ENCODE measurements at places on chromosomes 1 and 21. TPM values are rescaled to one million over a fixed set of nuclear protein-coding genes. Genes with fewer than 3 reads are reported as not detected.

The ATP6V1G3 gene
- total RNA-seq, result not detected

The CRYAA gene
- total RNA-seq, result not detected

GRCh38 chr1:155218854-155219591 is 10.5 kb downstream of the MTX1 start:
- DNase-seq, result peak; percentile 64
- H3K27me3 ChIP-seq, result no peaks in the 10 kb centered on the region
- H3K36me3 ChIP-seq, result no peaks in the 10 kb centered on the region
- peaks cover 9% of the 10 kb centered on the region for H3K4me1 ChIP-seq
- H3K4me3 ChIP-seq, result no peak overlapping the region

The FAM72A gene
- not detected for total RNA-seq

DNA sequence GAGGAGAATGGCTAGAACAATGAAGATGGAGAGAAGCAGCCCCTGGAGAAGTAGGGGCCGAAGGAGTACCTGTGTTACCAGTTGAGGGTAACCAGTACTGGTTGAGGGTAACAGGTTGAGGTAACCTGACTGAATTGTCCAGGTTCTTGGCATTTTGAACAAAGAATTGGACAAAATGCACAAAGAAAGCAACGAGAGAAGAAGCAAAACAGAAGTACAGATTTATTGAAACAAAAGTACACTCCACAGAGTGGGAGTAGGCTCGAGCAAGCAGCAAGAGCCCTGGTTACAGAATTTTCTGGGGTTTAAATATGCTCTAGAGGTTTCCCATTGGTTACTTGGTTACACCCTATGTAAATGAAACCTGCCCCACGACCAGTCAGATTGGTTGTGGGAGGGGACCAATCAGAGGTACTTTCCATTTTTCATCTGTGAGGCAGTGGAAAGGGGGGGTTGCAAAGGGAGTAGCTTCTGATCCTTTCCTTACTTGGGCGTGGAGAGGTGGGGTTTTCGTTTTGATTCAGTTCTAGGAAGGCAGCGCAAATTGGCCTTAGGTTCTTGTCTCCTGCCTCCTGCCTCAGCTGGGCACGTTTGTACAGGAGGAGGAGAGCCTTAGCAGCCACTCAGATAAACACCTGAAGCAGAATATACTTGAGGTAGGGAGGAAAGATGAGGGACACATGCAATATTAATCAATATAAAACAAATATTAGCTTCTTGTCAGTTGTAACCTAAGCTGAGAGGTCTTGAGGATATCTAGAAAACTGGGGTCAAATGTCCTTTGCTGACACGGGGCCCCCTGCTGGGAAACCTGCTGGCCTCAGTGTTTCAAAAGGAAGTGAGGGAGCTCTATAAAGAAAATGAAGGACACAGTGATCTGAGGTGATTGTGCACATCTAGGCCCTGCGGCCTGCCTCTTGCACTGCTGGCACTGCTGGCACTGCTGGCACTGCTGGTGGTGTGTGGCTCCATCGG is 14.3 kb upstream of the LSM10 start:
- no peaks in the 10 kb centered on the region for H3K4me1 ChIP-seq
- H3K36me3 ChIP-seq, result no peaks in the 10 kb centered on the region
- DNase-seq, result no peak
- no peak overlapping the region for H3K4me3 ChIP-seq

The OR2AK2 gene
- 0.67 TPM for total RNA-seq

GRCh38 chr1:3133686-3134085 is 64.7 kb downstream of the PRDM16 start:
- H3K27ac ChIP-seq, result peak overlapping the region; percentile 84
- peaks cover 69% of the 10 kb centered on the region for H3K4me1 ChIP-seq
- no peak overlapping the region for H3K4me3 ChIP-seq
- no peaks in the 10 kb centered on the region for H3K36me3 ChIP-seq

DNA sequence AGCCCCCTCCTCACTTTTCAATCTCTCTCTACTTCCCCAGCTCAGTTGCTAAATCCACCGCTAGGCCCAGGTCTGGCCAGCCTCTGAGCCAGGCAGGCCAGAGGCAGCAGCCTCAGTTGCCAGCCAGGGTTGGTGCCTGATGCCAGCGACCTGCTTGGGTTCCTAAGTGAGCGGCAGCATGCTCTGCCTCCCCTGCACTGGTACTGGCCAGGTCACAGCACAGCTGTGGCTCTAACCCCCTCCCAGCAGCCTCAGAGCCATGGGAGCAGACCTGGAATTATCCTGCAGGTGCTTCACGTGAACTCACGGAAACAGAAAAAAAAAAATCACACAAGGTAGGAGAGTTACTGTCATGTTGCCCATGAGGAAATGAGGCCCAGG is 82.5 kb upstream of the ATF3 start:
- H3K4me1 ChIP-seq, result no peaks in the 10 kb centered on the region
- H3K27me3 ChIP-seq, result no peaks in the 10 kb centered on the region
- DNase-seq, result no peak
- H3K4me3 ChIP-seq, result no peak overlapping the region
- no peak overlapping the region for H3K27ac ChIP-seq
- H3K36me3 ChIP-seq, result no peaks in the 10 kb centered on the region

DNA sequence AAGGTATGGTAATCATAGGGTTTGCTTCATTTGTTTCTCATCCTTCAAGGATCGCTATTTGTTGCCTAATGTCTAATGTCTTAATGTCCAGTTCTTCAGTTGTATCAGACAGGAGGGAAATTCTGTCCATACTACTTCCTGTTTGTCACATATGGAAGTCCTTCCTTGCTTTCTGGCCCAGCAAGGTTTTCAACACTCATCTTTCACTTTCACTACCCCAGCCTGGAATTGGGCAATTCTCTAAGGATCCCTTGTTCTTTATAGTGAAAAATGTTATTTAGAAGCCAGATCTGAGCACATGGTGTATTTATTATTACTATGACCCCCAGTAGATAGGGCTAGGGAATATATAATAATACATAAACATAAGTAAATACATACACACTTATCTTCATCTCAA is 50.6 kb upstream of the SLC35A3 start:
- no peak overlapping the region for H3K27ac ChIP-seq
- H3K4me3 ChIP-seq, result no peak overlapping the region
- no peak for DNase-seq
- H3K36me3 ChIP-seq, result peaks cover 3% of the 10 kb centered on the region
- no peaks in the 10 kb centered on the region for H3K4me1 ChIP-seq

DNA sequence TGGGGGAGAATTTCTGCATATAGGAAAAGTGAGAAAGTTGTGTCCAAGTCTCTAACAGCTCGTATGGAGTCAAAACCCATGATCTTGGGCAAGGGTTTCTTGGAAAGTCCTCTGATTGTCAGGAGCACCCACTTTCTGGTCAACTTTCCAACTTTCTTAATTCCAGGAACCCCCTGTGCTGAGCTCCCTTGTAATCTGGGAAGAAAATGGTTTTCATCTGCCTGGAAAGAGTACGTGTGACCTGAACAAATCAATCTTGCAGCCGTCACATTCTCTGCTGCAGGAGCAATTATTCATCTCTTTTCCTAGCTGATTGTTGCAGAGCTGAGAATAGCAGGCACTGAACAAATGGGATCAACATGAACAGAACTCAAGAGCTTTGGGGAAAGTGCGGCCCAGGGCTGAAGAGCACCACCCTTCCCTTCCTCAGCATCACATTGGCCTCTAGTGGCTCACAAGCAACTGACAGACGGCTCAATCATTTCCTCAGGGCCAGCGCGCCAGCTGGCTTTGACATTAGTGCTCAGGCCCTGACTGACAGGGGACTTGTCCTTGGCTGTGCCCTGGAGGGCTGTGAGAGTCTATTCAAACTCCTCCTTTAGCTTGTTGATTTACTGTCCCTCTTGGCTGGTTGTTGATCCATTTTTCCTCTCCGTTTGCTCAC is 295.2 kb downstream of the HLX start:
- no peak for DNase-seq
- no peak overlapping the region for H3K4me3 ChIP-seq
- H3K27me3 ChIP-seq, result no peaks in the 10 kb centered on the region
- H3K27ac ChIP-seq, result no peak overlapping the region
- H3K4me1 ChIP-seq, result no peaks in the 10 kb centered on the region
- no peaks in the 10 kb centered on the region for H3K36me3 ChIP-seq

The CTH gene
- total RNA-seq, result 22.2 TPM

The C1orf185 gene
- total RNA-seq, result not detected

- H3K27me3 ChIP-seq, result no peaks in the 10 kb centered on the region
- H3K27ac ChIP-seq, result no peak overlapping the region
- H3K4me1 ChIP-seq, result no peaks in the 10 kb centered on the region
- no peaks in the 10 kb centered on the region for H3K36me3 ChIP-seq
- no peak overlapping the region for H3K4me3 ChIP-seq
These were observed 88.6 kb upstream of the PLXNA2 start for GRCh38 chr1:208332774-208333126.

DNA sequence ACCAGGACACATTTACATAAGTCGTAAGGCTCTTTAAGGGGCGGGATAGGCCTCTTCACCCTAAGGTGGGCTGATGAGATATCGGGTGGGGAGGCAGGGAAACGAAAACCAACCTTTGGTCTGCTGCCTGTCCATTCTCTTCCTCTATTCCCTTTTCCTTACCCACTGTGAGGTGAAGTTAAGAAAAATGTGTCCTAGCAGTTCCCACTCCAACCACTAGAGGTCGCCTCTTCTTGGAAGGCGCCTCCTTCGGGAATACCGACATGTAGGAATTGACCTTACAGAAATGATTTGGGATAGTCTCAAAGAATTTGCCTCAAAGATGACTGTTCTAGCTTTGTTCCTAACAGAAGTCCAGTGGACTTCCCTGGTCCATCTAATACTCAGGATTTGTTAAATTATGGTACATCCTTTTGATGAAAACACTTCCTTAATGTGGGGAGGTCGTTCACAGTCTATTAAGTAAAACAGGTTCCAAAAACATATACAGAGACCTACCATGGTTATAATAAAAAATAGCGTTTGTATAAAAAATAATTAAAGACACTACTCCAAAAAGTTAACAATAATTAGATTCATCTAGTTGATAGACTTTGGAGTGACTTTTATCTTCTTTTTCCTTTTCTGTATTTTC is 14.1 kb downstream of the AZIN2 start:
- H3K4me1 ChIP-seq, result no peaks in the 10 kb centered on the region
- peak; percentile 53 for DNase-seq
- no peaks in the 10 kb centered on the region for H3K36me3 ChIP-seq
- no peaks in the 10 kb centered on the region for H3K27me3 ChIP-seq
- no peak overlapping the region for H3K4me3 ChIP-seq
- no peak overlapping the region for H3K27ac ChIP-seq

GRCh38 chr1:156152628-156153027 is 757 bp upstream of the SEMA4A start:
- H3K27ac ChIP-seq, result peak overlapping the region; percentile 85
- DNase-seq, result peak; percentile 93
- no peaks in the 10 kb centered on the region for H3K27me3 ChIP-seq
- peaks cover 23% of the 10 kb centered on the region for H3K4me1 ChIP-seq
- H3K36me3 ChIP-seq, result no peaks in the 10 kb centered on the region

The GSTM1 gene
- total RNA-seq, result not detected

The ABCA4 gene
- 0.44 TPM for total RNA-seq

GRCh38 chr1:67652800-67653199 is 32.2 kb upstream of the GADD45A start:
- H3K4me1 ChIP-seq, result no peaks in the 10 kb centered on the region
- no peak overlapping the region for H3K27ac ChIP-seq
- no peak for DNase-seq
- H3K27me3 ChIP-seq, result no peaks in the 10 kb centered on the region
- H3K4me3 ChIP-seq, result no peak overlapping the region

The ELAPOR1 gene
- total RNA-seq, result 24.0 TPM

- no peaks in the 10 kb centered on the region for H3K36me3 ChIP-seq
- H3K4me1 ChIP-seq, result no peaks in the 10 kb centered on the region
- no peak overlapping the region for H3K27ac ChIP-seq
- H3K4me3 ChIP-seq, result no peak overlapping the region
- peak; percentile 71 for DNase-seq
These were observed 18.5 kb downstream of the ALDH4A1 start for GRCh38 chr1:18883636-18884418.

- H3K36me3 ChIP-seq, result no peaks in the 10 kb centered on the region
- no peaks in the 10 kb centered on the region for H3K4me1 ChIP-seq
- H3K4me3 ChIP-seq, result no peak overlapping the region
- no peak overlapping the region for H3K27ac ChIP-seq
These were observed 7.7 kb upstream of the LCE3A start for GRCh38 chr1:152630596-152630995.

- H3K27me3 ChIP-seq, result no peaks in the 10 kb centered on the region
- no peak overlapping the region for H3K27ac ChIP-seq
These were observed 160.7 kb upstream of the LMO4 start for GRCh38 chr1:87167848-87168525.

DNA sequence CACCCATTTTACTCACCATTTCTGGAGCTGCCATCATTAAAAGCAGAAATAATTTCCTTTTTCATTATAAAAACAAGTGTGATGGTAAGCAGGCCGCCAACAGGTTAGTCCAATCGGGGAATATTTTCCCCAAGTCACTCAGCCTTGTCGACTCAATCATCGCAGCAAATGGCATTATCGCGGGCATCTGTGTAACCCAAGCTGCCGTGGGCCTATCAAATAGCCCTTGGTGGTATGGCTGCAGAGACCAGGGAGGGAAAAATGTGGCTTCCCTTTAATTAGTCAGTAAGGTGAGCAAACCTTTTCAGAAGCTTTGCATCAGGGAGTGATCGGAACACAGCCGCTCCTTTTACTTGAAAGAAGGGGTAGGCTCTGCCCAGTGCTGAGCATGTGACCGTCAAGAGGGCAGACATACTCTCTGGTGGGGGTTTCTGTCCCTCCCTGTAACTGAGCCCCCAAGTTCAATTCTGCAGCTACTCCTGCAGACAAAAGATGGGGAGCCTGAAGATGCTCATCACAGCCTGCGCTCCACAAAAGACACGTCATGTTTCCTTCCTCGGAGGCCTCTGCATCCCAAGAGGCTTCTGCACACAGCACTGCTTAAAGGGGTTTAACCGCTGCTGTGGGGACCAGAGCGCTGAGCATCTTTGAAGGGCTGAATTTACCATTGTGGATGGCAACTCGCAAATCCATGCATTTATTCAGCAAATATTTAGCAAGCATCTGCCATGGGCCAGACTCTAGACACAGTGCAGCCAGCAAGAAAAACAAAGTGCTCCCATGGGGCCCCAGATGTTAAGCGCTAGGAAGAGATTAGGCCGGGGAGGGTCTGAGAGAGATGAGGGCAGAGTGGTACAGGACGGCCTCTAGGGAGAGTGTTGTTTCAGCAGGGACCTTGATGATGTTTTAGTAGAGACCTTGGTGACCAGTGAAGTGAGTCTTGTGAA is 1.2 kb upstream of the TMPRSS3 start:
- H3K27me3 ChIP-seq, result no peaks in the 10 kb centered on the region
- DNase-seq, result no peak
- no peaks in the 10 kb centered on the region for H3K36me3 ChIP-seq
- no peak overlapping the region for H3K4me3 ChIP-seq
- peaks cover 9% of the 10 kb centered on the region for H3K4me1 ChIP-seq

Data from thyroid gland (tissue), 4 donors.